ENCODE measurements at places on chromosomes 1 and 21. TPM values are rescaled to one million over a fixed set of nuclear protein-coding genes. Genes with fewer than 3 reads are reported as not detected.

DNA sequence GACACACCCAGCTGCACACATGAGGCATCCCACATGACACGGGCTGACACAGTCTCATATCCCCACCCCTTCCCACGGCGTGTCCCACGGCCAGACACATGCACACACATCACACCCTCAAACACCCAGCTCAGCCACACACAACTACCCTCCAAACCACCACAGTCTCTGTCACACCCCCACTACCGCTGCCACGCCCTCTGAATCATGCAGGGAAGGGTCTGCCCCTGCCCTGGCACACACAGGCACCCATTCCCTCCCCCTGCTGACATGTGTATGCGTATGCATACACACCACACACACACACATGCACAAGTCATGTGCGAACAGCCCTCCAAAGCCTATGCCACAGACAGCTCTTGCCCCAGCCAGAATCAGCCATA lies 22.6 kb downstream of the PODN start:
- no peak for DNase-seq

S100A7A gene
- total RNA-seq = not detected

GRCh38 chr1:92366040-92366395 lies 67.2 kb downstream of the RPAP2 start:
- DNase-seq = no peak

DNA sequence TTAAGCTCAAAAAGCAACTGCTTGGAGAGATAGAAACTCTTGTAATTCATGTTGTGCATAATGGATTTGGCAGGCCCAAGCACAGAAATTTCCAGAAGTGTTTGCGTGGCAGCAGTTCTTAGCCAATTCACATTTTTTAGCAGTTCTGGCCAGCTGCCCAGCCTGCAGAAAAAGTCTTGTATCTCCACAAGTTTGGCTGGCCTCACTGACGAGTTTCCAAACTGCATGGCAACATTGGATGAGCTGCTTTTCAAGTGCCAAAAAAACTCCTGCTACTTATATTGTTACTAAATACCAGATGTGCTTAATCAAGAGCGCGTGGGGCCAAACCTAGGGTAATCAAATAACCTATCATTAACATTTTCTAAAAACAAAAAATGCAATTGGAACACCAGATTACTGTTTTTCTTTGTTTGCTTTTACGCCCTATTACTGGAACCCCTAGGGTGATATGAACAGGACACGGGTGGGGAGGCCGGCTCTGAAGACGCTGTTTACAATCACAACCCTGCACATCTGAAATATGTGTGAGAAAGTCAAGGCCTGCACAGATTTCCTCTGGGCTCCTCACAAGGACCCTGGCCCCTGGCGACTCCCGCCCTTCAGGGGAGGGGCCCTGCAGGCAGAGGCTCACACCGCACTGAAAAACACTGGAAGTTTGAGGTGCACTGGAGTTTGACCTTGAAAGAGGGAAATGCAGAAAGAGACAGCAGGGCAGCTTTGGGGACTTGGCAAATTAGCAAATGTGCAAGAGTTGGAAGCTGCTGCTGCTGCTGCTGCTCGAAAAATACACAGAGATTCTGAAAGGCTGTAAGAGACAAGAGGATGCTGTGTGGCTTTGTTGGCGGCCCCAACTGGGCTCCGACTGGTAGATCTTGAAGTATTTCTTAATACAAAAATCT lies 55.2 kb upstream of the TARBP1 start:
- peak; percentile 81 for DNase-seq

DNA sequence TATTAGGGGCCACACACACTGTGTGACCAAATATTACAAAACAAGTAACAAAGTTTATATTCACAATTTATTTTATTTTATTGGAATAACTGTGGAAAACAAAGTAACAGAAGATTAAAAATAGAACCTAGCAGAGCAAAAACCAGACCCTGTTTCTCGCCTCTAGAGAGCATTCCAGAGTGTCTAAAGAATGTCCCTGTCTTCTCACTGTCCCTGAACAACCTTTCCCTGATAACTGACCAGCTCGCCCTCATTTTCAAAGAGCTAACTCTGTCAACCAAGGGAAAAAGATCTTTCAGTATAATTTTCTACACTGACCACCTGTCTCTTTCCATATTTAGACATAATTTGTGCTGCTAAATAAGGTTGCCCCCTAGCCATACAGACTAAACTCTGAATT lies 646.9 kb downstream of the USP25 start:
- no peak for DNase-seq

CHRNB2 gene
- total RNA-seq = 0.62 TPM

FLG gene
- total RNA-seq = not detected

- DNase-seq = no peak
Observed at GRCh38 chr1:232308616-232309015, 321.3 kb downstream of the SIPA1L2 start.

DNA sequence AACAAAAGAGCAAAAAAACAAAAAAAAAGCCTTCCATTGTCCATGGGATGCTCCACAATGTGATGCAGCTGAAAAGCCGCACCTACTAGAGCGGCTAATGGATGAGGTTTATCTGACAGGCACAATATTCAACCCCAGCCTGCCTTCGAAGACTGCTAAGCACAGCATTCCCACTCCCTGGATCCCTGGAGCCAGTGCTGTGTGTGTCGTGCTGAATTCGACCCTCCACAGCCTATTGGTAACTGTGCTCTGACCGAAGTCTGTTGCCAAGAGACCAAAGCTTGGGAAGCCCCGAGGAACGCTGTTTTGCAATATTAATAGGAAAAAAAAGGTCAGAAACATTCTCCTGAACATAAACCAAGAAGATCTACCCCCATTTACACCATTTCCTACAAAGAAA lies 57.2 kb upstream of the PUM1 start:
- no peak for DNase-seq

GRCh38 chr1:19852036-19852435 lies 30.2 kb upstream of the OTUD3 start:
- DNase-seq = no peak
